SK-MEL-5 (cell line): ENCODE measurements at places on chromosomes 4 and X. TPM values are rescaled to one million over a fixed set of nuclear protein-coding genes. Genes with fewer than 3 reads are reported as not detected.

- no peak for DNase-seq
These were observed 154.4 kb upstream of the NOCT start for GRCh38 chr4:138861135-138861534.

DNA sequence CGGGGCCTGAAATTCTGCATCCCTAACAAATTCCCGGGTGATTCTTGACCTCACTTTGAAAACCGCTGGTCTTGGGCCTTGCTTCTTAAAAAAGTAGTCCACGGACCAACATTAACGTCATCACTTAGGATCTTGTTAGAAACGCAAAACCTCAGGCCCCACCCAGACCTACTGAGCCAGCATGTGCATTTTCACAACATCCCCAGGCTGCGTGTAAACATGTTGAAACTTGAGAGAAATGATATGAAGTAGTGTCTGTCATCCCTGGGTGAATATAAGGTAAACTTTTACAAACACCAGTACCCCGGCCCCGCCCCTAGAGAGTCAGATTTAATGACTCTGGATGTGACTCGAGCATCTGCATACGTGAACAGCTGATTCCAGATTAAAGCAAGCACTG lies 33.7 kb downstream of the SORBS2 start:
- no peak for DNase-seq

GRCh38 chr4:76782837-76783236 lies 115.1 kb downstream of the SOWAHB start:
- no peak for DNase-seq

GRCh38 chrX:12360383-12360782 lies 222.1 kb downstream of the FRMPD4 start:
- no peak for DNase-seq

DNA sequence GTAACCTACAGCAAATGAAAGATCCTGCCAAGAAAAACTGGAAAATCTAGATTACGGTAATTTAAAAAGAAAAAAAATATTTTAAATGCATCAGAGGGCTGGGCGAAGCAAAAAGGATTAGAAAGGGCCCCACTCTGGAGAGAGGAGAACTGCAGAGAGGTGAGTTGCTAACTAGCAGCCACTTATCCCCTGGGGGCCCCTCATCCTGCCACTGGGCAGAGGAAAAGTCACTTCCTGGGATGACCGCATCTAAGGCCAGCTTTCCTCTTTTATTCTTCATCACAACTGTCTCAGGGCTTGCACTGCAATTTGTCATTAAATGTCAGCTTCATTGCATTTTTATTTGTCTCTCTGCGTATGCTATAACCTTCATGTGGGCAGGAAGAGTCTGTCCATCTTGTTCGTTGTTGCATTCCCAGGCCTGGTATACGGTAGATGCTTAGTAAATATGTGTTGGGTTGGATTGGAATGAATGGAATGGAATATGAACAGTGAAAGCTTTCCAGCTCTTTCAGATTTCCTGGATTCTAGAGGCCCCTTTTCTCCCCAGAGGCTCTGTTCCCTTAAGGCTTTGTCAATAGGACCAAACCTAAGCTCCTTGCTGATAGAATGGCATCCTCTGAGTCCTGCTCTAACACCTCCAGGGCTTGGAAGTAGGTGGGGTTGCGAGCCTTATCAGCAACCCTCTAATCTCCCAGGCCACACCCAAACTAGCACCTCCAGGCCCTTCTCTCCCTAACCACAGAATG lies 58.9 kb downstream of the TLR10 start:
- DNase-seq, result no peak

GRCh38 chr4:664713-665231 lies 9.3 kb downstream of the ATP5ME start:
- no peak for DNase-seq

DNA sequence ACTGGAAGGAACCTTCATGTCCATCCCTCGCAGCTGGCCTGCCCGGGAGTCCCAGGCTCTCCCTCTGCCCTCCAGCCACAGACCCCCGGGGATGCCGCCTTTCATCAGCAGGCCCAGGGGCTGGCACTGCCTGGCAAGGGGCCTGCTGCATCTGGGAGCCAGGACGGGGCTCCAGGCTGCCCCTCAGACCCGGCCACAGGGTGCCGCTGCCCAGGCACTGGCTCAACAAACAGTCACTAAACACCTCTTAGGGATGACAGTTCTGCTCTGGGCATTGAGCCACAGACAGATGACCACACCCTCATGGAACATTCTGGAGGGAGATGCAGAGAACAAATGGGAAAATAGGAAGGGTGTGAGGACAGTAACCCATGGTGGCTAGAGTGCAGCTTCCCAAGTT lies 109.3 kb downstream of the HMX1 start:
- DNase-seq, result no peak

The SYTL4 gene
- 1.3 and 1.6 TPM in 2 replicates for total RNA-seq

The PDLIM5 gene
- 21.2 and 25.4 TPM in 2 replicates for total RNA-seq

The MAGEC1 gene
- 2.7 and 3.6 TPM in 2 replicates for total RNA-seq

The TBCK gene
- total RNA-seq, result 20.1 and 22.1 TPM in 2 replicates
